ENCODE measurements at places on chromosomes 6 and 20.

- DNase-seq: peak; percentile 72
Measured at GRCh38 chr6:92777146-92777740, 642.1 kb downstream of the EPHA7 start.

DNA sequence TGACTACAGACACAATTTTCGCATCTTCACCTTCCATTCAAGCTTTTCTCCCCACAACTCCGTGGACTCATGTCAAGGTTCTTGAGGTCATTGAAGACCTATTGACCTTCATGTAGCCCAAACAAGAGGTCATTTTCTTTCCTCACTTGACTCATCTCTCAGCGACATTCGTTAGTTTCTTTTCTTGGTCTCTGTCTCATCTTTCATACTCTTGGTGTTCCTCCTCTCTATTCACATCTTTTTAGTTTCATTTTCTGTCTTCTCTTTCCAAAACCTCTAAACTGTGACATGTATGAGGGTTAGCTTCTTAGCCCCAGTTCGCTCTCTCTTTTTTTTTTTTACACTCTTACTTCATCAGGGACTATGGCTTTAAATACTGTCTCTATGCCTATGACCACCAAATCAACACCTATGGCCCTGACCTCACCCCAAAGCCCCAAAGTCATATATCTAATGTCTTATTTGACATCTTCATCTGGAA is 128.6 kb upstream of the BACH2 start:
- DNase-seq: no peak

DNA sequence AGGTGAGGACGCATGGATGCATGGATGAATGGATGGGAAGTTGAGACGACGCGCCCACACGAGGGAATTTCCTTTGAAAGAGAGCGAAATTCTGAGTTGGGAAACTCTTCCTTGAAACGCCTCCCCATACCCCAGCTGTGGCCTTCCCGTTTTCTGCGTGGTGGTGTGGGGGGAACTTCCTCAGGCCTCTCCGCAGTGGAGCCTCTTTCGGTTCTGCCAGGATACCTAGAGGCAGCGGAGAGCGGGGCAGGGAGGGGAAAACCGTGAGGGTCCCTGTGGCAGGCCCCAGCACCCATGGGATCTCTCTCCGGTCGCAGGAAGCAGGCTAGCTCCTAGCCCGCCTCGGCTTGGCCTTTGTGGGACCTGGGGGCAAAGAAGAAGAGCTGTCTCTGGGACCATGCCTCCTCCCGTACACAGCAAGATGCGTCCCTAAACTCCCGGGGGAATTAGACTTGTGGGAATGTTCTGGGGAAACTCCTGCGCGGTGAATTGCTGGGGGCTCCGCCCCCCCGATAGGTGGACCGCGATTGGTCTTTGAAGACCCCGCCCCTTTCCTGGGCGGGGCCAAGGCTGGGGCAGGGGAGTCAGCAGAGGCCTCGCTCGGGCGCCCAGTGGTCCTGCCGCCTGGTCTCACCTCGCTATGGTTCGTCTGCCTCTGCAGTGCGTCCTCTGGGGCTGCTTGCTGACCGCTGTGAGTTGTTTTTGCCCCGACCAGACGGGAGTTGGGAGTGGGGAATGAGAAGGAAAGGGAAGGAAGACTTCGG is at the start of gene CD40:
Gene CD40, plus strand, starts transcription at position 611 of the 764 bp plus-strand sequence. Its CDS starts 30 bp downstream, at position 641.
- DNase-seq: peak; percentile 93

DNA sequence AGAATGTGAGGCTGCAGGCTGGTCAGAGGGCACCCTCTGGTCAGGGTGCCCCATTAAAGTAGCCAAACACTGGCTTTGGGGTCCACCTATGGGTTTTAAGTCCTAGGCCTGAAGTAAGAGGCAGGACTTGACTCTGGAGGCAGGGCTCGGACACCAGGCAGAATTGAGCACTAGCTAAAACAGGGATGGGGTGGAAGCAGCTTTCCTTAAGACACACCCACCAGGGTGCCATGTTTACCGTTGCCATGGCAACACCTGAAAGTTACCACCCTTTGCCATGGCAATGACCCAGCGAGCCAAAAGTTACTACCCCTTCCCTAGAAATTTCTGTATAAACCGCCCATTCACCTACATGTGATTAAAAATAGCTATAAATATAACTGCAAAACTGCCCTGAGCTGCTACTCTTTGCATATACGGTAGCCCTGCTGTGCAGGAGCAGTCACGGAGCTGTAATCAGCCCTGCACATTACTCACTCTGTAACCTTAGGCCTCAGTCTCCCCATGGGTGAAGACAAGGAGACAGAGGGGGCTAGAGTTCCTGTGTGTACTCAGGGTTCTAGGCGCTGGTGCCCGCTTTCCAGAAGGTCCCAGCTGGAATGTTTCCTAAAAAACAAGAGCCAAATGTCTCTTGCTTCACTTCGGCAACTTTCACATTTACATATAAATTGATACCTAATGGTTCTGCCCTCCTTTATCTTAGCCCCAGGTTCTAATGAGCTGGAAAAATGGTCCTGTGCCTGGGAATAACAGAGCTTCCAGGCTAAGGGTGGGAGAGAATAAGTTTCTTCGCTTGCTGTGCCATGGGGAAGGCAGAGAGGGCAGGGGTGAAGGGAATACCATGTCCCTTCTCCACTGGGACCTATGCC is 27.2 kb upstream of the SRSF6 start:
- DNase-seq: no peak

DNA sequence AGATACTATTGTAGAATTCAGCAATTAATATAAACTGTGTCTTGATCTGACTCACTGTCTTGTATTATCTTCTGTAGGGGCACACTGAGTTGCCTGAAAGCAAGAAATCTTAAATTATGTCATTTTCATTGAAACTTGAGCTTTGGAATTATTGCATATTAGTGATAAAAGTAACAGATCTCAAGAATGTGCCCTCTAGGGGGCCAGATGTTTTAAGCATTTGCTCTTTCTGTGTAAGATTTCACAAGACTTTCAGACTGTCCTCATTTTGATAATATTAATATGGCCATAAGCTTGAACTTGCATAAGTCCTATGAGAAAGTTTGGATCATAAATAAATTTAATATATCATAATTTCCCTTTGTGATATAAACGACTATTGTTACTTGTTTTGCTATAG is 55.5 kb upstream of the MYO6 start:
- DNase-seq: no peak

GRCh38 chr6:81938014-81938856 is 185.8 kb upstream of the TENT5A start:
- peak; percentile 37 for DNase-seq

DNA sequence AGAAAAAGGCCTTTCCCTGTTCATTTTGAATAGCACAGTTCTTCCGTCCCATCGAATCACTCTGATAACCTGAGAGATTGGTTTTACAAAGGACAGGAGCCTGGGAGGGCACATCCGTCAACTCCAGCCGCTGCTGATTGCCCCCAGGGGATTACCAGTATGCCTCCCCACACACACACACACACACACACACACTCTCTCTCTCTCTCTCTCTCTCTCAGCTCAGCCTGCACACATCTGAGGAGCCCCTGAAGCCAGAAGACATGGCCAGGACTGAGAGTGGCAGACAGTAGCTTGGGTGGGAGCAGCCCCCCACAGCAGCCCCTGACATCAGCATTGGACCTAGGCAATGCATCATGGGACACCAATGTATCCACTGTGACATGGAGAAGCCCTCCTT is 13.2 kb upstream of the CDH4 start:
- DNase-seq: no peak

- no peak for DNase-seq
Measured at GRCh38 chr6:33857932-33858475, 54.2 kb upstream of the MLN start.

GRCh38 chr6:25991785-25992412 is 29.3 kb downstream of the TRIM38 start:
- peak; percentile 54 for DNase-seq

GRCh38 chr6:10415617-10416480 is 975 bp upstream of the TFAP2A start:
- no peak for DNase-seq

- DNase-seq: no peak
Measured at GRCh38 chr20:49444553-49444990, 37.9 kb downstream of the KCNB1 start.

DNA sequence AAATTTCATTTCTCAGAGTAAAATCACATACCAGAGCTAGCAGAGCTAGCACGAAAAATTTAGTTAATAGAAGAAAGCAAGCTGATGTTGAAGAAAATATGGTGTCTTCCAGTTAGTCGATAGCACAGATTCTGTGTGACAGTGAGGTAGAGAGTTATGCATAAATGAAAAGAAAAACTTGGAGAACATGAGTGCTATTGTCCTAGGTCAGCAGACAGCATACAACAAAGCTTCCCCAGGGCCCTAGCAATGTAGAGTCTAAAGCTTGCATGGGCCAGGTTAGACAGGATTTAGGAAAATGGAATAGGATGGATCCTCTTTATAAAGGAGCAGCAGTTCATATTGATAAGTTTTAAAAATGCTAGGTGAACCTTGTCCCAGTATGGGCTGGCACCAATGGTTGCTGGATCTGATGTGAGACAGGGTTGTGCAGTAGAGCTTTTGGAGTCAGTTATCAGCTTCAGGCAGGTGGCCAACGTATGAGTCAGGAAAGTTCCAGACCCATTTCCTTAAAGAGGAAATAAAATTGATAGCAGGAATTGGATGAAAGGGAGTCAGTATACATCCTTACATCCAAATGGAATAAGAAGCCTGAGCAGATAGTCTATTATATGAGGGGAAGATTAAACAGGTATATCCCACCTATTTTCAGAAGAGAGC is 277.2 kb downstream of the FRK start:
- DNase-seq: no peak
